Body of pancreas (tissue), 4 donors: ENCODE measurements at places on chromosomes 7 and 10.

DNA sequence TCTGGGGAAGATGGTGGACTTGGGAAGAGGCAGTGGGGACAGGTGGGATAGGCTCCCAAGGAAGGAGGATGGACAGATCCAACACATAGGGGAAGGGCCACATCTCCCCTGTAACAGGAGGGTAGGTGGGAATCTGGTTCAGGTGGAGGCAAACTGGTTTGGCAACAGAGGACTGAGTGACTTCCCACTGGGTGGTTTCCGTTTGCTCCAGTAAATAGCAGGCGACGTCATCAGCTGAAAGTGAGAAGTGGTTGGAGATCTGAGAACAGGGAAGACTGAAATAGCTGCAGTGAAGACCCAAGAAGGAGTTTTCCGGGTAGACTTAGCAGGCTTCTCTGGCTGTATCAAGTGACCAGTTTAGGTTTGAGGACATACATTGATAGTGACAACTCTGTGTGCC lies 504.4 kb downstream of the GALNT17 start:
- DNase-seq = no peak

DNA sequence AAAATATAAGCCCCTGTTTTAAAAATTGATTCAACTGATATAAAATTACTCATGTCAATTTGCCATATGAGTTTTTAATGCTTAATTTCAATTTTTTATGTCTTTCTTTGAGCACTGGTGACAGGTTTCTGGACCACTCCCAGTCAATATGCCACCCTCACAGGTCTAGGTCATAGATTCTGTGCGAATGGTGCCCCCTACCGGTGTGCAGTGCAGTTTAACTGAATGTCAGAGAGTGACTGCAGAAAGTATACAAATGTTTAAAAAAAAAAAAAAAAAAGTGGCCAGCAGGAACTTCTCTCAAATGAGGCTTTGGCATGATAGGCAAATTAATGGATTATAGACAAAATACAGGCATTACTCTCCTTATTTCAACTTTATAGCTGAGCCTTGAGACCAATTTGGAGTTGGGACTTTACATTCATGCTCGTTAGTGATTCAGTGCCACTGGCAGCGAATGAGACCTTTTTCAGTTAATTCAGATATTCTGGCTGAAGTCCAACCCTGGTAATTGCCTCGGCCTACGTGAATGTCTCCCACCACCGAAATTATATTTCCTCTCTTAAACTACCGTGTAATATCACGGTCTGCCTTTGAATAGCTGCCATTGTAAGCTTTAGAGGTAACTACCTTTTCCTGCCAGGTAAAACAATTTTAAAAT lies 427.6 kb downstream of the PHTF2 start:
- DNase-seq = peak; percentile 18

GRCh38 chr10:51846856-51847506 lies 147.6 kb upstream of the CSTF2T start:
- no peak for DNase-seq

- DNase-seq = no peak
These were observed 53.0 kb downstream of the WNT2 start for GRCh38 chr7:117269886-117270285.

- DNase-seq = peak; percentile 18
These were observed 21.4 kb downstream of the CREB5 start for GRCh38 chr7:28433699-28434219.

GRCh38 chr7:33458581-33458980 lies 329.2 kb downstream of the BBS9 start:
- no peak for DNase-seq

- no peak for DNase-seq
These were observed 28.6 kb upstream of the VAX1 start for GRCh38 chr10:117166418-117167345.

DNA sequence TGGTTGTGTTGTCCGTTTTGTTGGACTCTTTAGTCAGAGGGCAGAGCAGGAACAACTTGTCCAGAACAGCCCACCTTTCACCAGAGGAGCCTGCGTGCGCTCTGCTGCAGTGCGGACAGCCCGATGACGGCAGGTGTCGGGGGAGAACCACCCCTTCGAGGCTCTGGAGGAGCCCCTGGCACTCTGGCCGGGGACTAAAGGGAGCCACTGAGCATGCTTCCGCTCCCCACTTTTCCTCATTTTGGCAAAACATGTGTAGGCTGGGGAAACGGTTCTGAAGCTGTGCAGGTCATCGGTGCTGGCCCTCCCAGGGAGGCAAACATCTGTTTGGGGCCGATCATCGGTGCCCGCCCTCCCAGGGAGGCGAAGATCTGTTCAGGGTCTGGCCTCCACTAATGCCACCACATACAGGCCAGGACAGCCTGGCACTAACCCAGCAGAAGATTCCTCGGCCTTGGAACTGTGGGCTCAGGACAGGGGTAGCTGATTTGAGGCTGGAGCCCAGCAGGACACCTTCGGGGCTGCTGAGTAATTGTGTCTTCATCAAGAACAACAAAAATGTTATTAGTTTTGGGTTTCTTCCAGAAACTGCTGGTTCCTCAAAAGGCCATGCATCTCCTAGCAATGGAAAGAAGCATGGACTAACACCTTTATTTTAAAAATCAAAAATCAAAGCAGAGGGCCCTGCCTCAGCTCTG lies 124.4 kb upstream of the TCERG1L start:
- no peak for DNase-seq

DNA sequence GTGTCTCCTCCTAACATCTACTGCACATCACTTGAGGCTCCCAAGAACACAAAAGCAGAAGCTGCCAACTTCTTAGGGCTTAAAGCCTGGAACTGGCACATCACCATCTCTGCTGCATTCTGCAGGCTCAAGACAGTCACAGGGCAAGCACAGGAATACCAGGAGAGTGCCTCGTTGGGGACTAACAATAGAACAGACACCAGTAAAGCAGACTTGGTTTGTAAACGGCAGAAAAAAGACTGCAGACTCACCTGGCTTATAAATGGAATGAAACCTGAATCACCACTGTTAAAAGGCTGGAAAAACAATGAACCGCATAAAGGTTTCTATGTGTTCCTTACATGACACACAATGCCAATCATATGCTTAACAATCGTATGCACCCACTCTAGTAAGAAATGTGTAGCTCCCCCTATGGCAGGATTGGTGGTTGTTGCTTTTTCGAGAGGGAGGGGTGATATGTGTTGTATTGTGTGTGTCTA lies 12.8 kb downstream of the RHEB start:
- DNase-seq = no peak

DNA sequence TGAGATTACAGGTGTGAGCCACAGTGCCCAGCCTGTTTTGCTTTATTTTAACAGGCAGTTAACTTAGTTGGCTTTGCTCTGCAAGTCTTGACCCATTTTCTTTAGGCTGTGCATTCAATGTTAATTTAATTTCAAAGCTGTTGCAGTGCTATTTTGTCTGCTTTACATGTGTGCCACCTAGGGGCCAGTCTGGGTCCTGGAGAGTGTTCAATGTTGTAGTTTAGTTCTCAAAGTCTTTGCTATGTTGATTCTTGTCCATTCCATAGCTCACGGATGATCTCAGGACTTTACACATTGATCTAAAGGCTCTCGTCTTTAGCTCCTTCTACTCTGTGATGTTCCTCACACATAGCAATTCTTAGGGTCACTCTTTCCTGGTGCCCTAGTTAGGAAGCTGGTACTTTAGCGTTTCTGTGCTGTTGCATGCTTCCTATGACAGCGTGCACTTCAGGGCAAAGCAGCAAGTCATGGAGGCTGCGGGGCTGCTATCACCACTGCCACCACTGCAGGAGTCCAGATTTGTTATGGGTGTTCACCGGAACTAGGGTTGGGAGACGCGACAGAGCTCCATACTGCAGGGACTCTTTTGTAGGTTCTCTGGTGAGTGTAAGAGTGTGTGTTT lies 16.4 kb upstream of the ABCA13 start:
- DNase-seq = peak; percentile 58

- no peak for DNase-seq
These were observed 118.1 kb downstream of the WDR11 start for GRCh38 chr10:120969219-120969645.

DNA sequence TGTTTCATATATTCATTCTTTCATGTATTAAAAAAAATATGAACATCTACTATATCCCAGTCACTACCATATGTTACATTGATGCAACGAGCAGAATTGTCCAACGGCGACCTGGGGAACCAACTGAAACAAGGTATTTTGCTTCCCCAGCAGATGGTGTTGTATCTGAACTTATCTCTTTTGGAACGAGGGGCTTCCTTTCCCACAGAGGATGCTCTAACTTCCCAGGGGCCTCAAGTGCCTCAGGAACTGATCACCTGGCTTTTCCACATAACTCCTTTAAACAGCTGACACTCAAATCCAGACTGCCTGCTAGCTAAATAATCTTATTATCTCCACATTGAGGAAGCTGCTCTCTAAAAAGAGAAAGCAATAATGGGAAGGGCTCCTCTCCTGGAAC lies 259.3 kb downstream of the HTR7 start:
- DNase-seq = no peak

GRCh38 chr10:6086375-6087233 lies 2.2 kb upstream of the RBM17 start:
- DNase-seq = peak; percentile 95

DNA sequence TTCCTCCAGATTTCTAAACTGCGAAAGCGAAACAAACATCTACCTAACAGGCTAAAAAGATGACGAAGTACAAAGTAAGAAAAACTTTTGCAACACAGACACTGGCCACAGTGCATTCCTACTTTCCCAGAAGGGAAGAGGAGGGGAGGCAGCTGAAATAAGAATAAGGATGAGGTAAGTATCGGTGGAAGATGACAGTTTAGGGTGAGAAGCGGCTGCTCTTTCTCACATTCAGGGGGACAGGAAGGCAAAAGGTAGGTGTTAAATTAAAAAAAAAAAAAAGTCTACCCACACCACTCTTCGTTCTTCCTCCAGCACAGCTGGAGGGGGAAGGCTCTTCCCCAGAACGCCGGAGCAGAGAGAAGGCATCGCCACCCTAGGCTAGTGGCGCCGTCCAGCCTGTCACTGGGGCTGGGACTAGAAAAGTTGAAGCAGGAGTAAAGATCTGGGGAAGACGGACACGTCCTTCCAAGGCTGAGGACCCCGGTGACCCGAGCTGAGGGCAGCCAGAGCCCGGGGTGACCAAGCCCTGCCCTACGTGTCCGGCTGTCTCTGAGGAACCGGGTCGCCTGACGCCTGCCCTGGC lies 846 bp downstream of the DNAJC1 start:
- no peak for DNase-seq

GRCh38 chr7:98341106-98341505 lies 59.6 kb downstream of the BRI3 start:
- no peak for DNase-seq

DNA sequence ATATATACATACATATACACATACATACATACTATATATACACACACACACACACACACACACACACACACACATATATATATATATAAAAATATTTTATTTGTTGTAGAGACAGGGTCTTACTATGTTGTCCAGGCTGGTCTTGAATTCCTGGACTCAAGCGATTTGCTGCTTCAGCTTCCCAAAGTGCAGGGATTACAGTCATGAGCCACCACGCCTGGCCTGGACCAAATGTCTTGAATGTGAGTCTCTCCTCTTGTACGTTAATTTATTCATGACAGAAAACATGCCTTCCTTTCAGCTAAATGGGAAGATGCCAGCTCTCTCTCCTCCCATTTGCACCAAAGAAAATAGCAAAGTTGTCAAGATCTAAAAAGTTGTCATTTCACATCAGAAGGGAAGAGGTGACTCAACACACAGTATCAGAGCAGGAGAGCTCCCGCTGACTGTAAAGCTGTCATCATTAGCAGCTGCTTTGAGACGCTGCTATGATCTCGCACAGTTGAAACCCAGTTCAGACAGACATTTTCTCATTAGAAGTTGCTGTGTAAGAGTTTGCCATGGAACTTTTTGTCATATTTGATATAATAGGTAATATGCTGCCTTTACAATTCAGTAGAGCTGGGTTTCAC lies 224.3 kb downstream of the SFMBT2 start:
- peak; percentile 18 for DNase-seq

DNA sequence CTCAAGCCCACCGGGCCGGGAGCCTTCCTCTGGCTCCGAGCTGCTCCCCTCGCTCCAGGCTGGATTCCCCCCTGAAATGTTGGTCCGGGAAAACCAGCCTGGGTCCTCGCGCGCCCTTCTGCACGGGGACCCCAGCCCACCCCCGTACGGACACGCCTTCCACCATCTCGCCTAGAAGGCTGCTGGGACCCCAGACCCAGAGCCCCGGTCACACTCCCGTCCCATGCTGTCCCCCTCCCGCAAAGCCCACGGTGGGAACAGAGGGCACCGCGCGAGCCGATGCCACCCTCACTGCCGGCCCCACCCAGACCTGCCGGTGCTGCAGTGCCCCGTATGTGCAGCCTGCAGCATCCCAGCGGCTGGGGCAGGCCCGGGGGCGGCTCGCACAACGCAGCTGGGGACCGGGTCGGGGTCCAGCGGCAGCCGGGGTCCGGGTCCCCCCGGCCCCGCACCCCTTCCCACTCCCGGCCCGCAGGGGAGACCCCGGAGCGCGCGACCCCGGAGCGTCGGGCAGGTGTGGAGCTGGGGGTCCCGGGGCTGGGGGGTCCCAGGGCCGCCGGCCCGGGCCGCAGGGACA lies 871 bp downstream of the SPOCK2 start:
- DNase-seq = no peak

GRCh38 chr10:91389636-91390512 lies 20.3 kb upstream of the HECTD2 start:
- DNase-seq = no peak

DNA sequence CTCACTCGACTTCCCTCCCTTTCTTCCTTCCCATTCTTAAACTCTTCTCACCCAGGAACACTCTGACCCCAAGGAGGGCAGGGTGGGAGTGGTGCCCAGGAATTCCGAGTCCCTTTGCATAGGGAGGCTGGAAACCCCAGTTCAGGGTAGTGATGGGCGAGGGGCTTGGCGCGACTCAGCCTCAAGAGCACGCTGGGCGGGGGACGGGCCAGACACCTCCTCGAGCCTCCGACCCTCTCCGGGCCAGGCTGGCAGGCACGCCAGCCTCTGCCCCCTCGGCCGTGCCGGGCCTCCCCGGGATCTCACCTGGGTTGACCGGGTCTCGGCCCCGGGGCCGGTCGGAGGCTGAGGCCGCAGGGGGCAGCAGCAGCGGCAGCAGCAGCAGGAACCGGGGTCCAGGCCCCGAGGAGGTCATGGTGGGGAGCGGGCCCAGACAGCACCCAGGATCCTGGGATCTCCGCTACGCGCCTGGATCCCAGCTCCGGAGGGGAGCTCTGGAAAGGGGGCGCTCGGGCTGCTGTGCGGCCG lies 457 bp downstream of the PLOD3 start:
- DNase-seq = no peak

GRCh38 chr7:149125189-149125862 lies 798 bp downstream of the ZNF425 start:
- no peak for DNase-seq

DNA sequence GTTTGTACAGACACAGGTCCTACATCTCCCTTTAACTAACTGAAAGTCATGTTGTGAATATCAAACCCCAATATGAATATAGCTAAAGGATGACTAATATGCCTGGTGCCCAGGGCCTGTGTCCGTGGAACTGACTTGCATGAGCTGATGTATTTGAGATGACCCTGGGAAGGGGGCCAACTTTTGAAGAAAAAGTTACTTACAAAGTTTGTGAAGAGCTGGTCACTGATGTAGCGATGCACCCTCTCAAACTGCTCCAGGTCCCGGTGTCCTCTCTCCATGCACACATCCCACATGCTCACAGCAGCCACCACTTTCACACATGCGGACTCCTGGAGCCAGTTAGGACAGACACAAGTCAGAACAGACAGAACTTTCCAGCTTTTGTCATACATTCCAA lies 106.2 kb downstream of the ABCC2 start:
- no peak for DNase-seq

- no peak for DNase-seq
These were observed 191.3 kb upstream of the PODXL start for GRCh38 chr7:131747658-131748232.

GRCh38 chr10:7121154-7121797 lies 289.6 kb downstream of the SFMBT2 start:
- DNase-seq = peak; percentile 20

- no peak for DNase-seq
These were observed 189.3 kb downstream of the MAD1L1 start for GRCh38 chr7:2043316-2044039.
